Right hindlimb (tissue), 1 donor: ENCODE measurements at places on chromosomes 16 and 17.

DNA sequence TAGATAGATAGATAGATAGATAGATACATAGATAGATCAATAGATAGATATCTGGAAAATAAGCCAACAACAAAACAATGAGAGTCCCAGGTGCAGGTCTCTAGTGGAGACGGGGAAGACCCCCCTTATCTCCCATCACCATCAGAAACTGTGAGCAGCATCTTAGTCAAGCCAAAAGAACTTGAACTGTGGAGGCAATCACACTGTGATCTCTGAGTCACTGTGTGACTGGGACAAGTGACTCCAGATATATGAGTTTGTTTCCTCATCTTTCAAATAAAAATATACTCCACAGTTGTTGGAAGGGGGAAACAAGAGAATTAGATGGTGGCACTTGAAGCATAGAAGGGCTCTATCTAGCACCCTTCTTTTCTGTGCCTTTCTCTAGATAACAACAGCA is 42.1 kb downstream of the NOG start:
- no peak for DNase-seq

DNA sequence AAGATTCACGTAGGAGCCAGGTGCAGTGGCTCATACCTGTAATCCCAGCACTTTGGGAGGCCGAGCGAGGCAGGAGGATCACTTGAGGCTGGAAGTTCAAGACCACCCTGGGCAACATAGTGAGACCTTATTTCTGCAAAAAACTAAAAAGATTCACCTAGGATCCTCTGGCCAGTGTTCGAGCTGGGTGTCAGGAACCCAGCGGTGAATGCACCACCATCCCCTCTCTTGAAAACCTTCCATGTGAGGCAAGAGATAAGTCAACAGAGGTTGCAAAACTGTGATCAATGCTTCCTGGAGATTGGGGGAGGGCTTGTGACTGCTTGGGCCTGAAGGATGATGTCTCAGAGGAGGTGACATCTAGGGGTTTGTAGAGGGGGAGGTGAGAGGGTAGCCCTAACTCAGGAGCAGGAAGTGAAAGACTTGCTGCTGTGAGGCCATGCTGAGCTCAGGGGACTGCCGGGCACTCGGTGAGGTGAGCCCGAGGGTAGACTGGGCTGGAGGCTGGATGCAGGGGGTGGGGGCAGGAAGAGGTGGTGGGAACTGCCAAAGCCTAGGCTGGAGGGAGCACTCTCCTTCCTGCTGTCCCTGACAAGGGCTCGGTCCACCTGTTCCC is 11.7 kb downstream of the GJD3 start:
- no peak for DNase-seq

- no peak for DNase-seq
Observed at GRCh38 chr17:5897275-5897911, 172.8 kb upstream of the WSCD1 start.

GRCh38 chr16:77970371-77970770 is 52.0 kb upstream of the CLEC3A start:
- DNase-seq, result no peak

DNA sequence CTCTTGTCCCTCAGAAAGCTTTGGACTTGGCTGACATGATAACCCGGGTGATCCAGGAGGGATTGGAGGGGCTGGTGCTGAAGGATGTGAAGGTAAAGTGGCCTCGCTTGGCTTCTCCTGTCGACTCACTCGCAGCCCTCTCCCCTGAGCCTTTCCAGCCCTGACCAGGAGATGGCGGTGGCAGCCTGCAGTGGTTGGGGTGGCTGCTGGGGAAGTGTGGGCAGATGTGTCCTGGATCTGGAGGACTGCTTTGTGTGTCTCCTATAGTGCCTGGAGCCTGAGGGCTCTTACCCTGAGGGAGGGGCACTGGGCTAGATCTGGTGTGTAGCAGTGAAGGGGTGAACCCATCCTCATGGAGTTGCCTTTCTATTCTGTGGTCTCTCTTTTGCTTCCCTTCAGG is 17.9 kb downstream of the LIG3 start:
- peak; percentile 64 for DNase-seq

DNA sequence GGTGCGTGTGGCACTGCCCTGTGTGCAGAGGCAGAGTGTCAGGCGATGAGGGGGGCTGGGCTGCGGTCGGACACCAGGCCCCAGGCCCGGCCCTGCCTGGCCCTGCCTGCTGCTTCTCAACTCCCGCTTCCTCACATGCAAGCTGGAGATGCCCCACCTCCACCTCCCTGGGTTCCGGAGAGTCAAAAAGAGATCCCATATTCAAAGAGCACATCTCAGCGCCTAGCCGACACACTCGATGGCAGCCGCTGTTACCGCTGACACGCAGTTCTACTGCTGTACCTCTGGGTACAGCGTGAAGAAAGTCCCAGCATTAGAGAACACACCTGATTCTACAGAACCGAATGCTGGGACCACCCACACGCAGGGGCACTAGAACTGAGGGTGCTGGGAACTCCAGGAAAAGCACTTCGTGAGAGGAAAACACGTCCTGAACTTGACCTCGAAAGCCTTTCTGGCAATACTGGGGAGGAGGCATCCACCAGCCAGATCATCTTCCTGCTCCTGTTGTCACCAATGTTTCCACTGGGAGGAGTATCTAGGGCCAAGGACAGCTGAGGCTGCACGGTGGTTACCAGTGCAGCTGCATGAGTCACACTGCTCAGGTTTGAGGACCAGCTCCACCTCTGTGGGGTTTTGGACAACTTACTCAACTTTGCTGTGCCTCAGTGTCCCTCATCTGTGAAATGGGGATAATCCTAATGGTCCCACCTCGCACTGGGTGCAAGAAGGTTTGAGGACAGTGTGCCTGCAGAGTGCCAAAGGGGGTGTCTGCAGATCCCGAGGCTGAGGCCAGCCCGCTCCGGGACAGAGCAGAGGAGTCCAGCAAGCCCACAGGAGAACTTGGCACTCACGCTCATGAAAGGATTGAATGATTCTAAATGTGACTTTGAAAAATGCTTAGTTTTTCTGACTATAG is 100.4 kb upstream of the DNAH17 start:
- DNase-seq, result no peak

DNA sequence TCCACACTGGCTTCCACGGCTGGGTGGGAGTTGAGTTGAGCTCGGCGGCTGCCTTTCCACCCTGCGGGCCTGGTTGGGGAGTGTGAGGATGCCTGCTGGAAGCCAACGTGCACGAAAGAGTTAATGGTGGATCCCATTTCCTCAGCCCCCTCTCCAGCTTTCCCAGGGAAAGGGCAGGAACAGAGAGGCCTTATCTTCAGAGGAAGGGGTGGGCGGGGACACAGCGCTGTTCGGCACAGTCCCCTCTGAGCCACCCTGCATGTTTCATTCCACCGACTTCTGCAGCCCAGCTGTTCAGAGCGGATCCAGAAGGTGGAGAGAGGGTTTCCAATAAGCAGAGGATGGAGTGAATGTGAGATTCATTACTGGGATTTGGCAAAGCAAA is 295.3 kb downstream of the SEC14L1 start:
- DNase-seq, result peak; percentile 91

GRCh38 chr17:17883801-17884200 is 47.0 kb upstream of the SREBF1 start:
- DNase-seq, result no peak

GRCh38 chr17:28174352-28175046 is 132.0 kb downstream of the NLK start:
- DNase-seq, result no peak
